BJ (cell line): ENCODE measurements at places on chromosomes 13 and 19.
A peak's percentile ranks its signal among the peaks of the same experiment; 100 is the strongest.

DNA sequence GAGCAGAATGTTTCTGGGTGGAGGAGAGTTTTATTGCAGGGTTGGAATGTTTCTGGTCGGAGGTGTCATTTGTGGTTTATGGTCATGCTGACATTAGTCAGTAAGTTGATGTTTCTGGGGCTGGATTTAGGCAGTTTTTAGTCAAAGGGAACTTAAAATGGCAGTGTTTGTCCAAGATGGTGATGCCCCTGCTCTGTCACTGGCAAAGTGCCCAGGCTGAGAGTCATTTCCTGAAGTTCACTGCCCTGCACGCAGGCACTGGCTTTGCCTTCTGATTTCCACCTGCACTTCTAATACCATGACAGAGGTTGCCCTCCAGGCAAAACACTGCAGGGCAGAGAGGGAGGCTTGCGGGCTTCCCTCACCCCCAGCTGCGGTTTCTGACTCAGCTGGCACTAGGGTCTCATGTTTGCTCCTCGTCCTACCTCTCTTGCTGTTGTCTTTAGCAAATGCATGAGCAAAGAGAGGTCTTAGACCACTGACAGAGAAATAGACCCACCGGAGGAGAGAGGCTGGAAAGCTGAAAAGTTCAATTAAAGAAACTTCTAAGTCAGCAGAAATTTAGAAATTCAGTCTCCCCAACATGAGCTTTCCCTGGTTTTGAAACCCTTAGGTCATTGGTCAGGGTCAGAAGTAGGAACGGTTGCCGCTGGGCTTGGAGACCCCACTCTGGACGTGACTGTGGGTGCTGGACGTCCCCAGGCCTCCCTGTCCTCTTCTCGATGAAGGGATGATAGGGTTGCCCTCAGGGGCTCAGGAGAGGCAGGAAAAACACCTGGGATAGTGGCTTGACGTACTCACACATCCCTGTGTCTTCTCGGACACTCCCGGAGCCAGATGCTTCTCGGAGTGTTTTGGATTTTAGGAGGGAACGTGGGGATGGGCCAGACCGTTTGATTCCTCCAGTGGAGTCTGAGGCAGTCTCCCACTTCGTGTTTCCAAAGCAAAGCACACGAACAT lies 26.3 kb downstream of the TMEM255B start:
- DNase-seq: peak; percentile 71

DNA sequence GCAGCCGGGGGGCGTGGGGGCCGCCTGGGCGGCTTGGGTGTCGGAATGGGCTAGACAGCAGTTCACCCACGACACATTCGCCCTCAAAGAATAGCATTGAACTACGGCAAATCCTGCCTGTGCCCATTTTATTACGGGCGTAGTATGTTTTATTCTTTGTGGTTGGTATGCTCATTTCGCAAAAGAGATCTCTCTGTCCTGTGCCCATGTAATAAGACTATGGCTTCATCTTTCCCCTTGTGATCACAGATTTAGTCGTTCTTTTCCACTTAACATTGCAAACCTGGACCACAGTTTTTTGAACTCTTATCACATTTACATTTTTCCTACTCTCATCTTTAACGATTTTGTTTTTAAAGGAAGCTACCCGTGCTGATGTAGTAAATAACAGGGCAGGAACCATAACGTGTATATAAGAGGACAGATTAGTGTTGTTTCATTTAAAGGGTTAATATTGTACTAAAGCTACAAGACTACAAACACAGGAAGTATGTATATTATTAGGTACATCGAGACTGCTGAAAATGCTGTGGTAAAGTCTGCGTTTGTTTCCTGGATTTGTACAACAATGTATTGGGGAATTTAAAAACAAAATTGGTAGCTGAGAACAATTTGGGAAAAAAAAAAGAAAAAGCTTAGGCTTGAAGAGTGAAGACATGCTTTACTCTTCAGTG lies 3.2 kb upstream of the MYCBP2 start:
- no peak for DNase-seq

GRCh38 chr19:9931629-9932028 lies 4.7 kb downstream of the OLFM2 start:
- DNase-seq: no peak

DNA sequence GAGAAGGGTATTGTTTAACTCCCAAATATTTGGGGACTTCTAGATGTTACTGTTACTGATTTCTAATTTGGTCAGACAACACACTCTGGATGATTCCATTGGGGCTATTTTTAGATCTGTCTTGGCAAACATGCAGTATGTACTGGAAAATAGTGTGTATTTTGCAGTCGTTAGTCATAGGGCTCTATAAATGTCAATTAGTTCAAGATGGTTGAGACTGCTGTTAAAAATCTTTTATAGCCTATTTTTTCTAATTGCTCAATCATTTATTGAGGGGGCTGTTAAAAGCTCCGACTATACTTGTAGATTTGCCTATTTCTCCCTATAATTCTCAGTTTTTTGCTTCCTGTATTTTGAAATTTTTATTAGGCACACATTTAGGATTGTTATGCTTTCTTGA lies 31.4 kb downstream of the PPP5C start:
- DNase-seq: peak; percentile 95

GRCh38 chr13:20191311-20192157 lies 1.2 kb downstream of the GJB2 start:
- no peak for DNase-seq

DNA sequence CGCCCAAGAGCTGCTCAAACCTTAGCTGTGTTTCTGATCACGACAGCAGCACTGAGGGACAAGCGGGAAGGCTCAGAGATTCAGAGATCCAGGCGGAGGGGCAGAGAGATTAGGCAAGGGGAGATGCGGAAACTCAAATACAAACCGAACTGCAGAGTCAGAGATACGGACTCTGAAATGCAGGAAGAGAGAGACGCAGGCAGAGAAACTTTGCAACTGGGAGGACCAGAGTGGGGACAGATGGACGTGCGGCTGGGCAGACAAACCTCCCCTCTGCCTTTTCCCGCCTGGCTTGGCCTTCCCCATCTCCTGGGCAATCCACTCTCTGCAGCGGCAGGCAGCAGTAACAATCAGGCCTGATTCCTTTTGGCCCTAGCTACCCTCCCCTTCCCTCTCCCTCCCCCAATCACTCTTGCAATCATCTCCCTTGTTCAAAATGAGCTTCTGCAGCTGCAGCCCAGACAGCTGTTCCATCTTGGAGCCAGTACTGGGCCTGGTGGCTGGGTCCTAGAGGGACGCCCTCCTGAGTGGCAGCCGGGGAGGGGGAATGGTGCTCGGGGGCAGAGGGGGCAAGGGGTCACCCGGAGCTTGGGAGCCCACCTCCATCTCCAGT lies 29.7 kb downstream of the OLFM2 start:
- no peak for DNase-seq

GRCh38 chr13:61774903-61775302 lies 359.3 kb upstream of the PCDH20 start:
- DNase-seq: no peak

DNA sequence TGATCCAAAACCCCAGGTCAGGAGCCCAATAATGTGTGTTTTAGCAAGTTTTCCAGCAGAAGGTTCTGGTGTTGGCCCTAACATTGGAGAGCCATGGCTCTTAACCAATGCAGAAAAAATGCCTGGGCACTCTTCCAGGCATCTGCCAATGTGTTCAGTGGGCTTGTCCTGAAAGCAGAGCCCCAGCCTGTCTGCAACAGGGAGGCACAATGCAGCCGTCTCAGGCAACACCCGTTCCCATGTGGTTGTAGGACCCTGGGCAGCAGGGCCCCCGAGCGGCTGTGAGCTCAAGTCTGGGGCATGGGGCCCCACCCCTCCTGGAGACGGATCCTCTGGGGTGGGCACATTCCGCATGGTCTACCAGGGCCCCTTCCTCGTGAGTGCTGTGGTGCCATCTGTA lies 58.1 kb upstream of the SIAH3 start:
- no peak for DNase-seq
